ENCODE measurements at places on chromosomes 1 and 21.
A peak's percentile ranks its signal among the peaks of the same experiment; 100 is the strongest.

DNA sequence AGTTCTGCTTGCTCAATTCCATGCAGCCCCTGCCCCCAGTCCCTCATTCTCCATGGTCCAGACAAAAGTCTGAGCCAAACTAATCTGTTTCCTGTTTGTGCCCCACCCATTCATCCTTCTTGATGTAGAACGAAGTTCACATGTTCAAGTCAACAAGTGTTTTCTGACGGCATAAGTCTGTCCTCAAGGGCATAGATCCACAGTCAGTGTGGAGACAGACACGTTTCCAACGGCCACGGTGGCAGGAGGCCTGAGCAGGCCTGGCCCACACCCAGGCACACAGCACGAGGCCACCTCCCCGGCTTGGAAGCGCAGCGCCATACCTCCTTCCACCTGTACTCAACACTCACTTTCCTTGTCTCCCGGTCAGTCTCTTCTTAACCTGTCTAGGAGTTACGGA lies 16.1 kb downstream of the ADORA1 start:
- DNase-seq, result no peak

DNA sequence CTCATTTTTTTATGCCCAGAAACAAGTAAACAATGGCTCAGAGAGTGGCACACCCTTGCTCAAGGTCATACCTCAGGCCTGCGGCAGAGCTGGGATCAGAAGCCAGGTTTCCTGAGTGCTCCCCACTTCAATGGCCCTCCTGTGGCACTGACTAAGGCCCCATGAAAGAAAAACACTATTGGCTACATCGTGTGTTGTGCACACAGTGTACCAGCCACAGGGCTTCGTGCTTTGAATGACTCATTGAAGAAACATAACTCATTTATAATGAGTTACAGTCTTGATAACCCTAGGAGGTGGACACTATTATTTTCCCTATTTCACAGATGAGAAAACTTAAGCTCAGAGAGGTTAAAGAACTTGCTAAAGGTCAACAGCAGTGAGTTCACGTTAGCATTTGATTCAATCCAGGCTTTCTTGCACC lies 91.2 kb downstream of the TRABD2B start:
- no peak for DNase-seq

DNA sequence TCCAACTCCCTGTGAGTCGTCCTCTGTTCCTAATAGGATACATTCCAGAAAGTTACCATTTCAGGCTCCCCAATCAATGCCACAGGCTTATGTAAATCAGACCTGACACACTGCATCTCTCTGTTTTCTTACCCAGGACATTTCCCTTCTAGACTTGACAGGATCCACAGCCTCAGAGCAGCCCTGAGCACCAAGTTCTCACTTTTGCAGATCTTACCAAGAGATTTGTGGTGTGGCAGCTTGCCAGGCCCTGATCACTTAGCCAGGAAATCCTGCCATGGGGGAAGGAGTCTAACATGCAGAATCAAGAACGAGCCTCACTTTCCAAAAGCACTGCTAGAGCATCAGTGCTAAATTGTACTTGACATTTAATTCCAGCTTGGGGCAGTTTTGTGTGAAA lies 202.9 kb downstream of the TBX15 start:
- DNase-seq, result no peak

DNA sequence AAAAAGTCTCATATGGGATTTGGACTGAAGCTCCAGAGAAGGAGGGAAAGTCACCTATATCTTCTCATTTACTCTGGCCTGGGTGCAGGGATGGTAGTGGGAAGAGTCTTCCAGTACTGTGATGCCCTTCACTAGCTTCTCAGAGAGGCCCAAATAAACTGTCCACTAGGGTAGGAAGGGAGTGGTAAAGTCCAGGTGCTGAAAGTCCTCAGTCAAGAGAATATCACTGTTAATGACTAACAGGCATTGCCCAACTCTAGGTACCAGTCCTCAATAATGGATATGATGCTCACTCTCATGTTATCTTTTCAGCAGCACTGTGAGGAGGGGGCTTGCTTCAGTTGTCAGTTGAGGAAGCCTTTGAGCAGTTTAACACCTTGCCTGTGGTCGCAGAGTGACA lies 64.0 kb downstream of the LHX8 start:
- no peak for DNase-seq

- no peak for DNase-seq
Observed at GRCh38 chr1:226470921-226471866, 63.3 kb upstream of the PARP1 start.

DNA sequence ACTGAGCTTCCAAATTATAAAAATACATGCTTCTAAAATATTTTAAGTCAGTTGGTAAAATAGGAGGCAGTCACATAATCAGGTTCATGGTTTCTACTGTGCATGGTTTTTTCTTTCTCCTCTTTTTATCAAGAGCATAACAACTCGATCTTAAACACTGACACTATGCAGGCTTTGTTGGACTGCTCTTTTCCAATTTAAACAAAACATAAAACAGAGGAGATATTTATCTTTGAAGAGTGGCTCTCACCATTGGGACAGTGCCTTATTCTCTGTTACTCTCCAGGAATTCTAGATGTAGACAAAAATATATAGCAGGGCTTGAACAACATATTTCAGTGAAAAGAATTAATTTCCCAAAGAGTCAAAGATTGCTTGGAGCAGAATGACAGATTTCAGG lies 883.5 kb upstream of the ADGRL2 start:
- no peak for DNase-seq

DNA sequence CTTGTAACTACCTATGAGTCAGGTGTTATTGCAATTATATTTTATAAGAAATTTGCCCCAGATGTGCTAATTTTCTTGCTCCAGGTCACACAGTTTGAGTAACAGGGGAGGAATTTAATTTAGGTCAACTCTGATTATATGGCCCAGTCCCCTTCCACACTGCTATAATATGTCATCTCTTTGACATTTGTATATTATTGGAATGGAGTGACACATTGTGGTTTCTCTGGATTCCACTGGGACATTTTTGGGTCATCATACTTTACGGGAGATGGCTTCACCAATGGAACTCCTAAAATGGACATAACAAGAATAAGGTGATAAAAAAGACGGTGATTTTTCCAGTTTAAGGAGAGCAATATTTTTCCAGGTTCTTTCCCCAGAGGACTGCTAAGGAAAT lies 191.2 kb downstream of the DISC1 start:
- DNase-seq, result no peak

DNA sequence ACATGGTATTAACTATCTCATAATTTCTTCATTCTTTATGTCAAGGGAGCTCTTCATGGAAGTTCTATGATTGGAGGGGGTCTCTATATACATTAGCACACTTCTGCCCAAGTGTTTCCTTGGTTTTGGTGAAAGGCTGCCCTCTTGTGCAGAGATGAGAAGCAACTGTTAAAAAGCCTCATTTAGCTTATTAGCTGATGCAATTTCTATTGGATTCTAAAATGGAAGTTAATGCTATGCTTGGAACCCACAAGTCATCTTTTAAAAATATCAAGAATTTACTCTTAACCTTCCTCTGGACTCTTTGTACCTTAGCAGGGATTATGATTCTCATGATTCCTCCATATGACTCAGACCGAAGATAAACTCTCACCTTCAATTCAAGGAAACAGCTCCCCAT lies 328.9 kb downstream of the PTBP2 start:
- no peak for DNase-seq

GRCh38 chr1:237702161-237702560 lies 188.6 kb downstream of the ZP4 start:
- no peak for DNase-seq

- DNase-seq, result no peak
Observed at GRCh38 chr1:109658533-109659042, 2.7 kb downstream of the GSTM4 start.

- no peak for DNase-seq
Observed at GRCh38 chr21:45877821-45878469, 103.6 kb upstream of the COL6A1 start.

- DNase-seq, result no peak
Observed at GRCh38 chr1:164562061-164562460, 3.1 kb downstream of the PBX1 start.

- no peak for DNase-seq
Observed at GRCh38 chr1:234559902-234560676, 49.9 kb downstream of the IRF2BP2 start.

DNA sequence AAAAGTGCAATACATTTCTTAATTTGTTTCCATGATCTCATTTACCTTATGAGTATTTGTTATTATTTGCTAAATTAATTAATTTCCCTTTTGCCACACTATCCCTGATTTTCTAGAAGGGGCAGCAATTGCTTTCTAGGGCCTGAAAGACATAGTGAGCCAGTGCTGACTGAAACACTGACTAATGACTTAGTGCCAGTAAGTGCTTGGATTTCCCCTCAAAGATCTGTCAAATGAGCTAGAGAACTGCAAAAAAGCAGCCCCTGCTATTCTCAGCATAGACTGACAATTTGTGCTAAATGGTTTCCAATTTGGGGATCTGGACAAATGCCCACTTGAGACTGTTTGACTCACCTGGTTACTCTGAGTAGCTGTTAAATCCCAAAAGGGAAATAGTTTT lies 35.6 kb upstream of the USH2A start:
- DNase-seq, result no peak

DNA sequence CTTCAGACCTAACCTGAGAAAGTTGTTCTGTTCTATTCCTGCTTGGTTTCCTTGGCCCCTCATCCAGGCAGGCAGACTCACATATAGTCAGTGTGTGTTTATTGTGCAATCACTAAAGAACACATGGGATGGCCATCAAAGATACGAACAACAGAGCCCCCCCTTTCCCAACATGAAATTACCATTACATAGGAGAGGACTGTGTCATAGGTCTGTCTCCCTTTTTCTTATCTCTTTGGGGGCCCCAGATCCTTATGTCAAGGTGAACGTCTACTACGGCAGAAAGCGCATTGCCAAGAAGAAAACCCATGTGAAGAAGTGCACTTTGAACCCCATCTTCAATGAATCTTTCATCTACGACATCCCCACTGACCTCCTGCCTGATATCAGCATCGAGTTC lies 21.6 kb downstream of the SYT11 start:
- no peak for DNase-seq

- DNase-seq, result no peak
Observed at GRCh38 chr1:29878501-29878900, 642.2 kb downstream of the PTPRU start.

DNA sequence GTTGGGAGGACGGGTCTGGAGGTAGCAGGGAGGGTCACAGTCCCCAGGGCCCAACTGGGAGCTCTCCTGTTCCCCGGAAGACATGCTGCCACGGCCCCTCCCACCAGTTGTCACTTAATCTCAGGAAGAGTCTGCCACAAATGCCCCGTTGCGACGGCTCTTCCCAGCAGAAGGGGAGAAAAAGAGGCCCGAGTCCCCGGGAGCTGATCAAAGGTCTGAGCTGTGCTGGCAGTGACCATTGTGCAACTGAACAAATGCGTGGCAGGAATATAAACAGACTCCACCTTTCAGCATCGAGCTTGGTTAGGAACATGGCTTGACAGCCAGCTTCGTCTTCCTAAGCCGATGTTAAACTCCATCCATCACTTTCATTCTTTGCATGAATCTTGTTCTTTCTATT lies 27.8 kb upstream of the ZBTB21 start:
- DNase-seq, result no peak

DNA sequence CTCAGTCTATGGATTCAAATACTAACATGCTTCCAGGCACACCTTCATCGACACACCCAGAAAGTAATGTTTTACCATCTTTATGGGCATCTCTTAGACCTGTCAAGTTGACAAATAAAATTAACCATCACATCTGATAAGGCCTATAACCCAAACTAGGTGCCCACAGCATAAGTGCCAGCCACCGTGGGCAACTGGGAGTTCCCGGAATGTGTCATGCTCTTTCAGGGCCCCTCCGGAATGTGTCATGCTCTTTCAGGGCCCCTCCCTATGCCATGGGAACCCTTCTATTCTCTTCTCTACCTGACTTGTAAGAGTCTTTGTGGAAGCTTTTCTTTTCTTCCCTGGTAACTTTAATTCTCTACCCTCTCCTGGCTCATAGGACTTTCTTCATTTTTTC lies 26.6 kb downstream of the KRTAP24-1 start:
- DNase-seq, result no peak

GRCh38 chr1:25039229-25039628 lies 109.2 kb upstream of the RUNX3 start:
- DNase-seq, result no peak

- no peak for DNase-seq
Observed at GRCh38 chr1:182765391-182765790, 24.2 kb upstream of the NPL start.

GRCh38 chr1:3625151-3625907 lies 514 bp downstream of the TPRG1L start:
- DNase-seq, result peak; percentile 64

DNA sequence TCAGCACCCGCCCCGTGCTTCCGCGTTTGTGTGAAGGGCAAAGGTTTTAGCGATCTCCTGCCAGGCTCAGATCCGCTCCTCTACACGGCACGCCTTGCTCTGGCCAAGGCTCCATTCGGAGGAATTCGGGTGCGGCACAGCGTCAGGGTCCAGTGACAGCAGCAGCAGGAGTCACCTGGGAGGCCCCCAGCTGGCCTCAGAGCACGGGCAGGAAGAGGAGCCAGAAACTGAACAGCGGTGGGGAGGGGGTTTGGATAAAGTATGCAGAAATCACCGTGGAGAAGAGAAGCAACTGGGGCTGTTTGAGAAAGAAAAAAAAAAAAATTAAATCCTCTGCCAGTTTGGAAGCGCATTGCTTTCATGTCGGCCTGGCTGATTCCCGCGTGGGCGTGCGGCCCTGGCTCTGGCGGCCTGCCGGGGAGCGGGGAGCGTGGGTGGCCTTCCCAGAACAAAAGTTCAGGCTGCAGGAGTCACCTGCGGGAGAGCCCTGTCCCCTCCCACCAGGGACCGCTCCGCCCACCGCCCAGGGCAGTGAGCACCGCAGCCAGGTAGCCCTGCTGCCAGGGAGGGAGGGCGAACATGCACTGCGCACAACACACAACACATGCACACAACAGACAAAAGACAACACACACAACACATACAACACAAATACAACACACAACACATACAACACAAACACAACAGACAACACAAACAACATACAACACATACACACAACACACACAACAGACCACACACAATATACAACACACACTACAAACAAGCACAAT lies 107.6 kb downstream of the ETS2 start:
- DNase-seq, result no peak

- no peak for DNase-seq
Observed at GRCh38 chr1:43510621-43511020, 20.1 kb upstream of the PTPRF start.

- no peak for DNase-seq
Observed at GRCh38 chr1:2330519-2331199, 60.7 kb downstream of the MORN1 start.

DNA sequence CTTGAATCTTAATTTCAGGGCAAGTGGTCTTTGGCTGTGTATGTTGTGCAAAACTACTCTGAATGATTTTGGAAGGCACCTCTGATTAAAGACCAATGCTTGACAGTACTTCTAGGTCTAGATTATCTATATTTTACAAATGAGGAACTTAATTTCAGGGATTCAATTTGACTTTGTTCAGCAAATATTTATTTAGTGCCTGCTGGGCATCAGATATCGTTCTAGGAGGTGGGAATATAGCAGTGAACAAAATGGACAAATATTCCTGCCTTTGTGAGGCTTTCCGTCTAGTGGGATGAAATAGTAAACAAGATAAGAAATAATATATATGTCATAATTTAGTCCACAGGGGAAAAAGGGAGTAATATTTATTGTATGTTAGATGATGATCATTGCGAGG lies 4.7 kb downstream of the ZNF326 start:
- no peak for DNase-seq

All from hematopoietic multipotent progenitor cell treated with erythropoietin and hydrocortisone succinate and interleukin-3 and kit ligand, for 17 days (in vitro differentiated cells).